Stimulated activated naive CD8-positive, alpha-beta T cell treated with anti-CD3 and anti-CD28 coated beads, Interleukin-15, amount 100 ng/mL, for 72 hours (primary cell): ENCODE measurements at places on chromosomes 4 and X.
A peak's percentile ranks its signal among the peaks of the same experiment; 100 is the strongest.

DNA sequence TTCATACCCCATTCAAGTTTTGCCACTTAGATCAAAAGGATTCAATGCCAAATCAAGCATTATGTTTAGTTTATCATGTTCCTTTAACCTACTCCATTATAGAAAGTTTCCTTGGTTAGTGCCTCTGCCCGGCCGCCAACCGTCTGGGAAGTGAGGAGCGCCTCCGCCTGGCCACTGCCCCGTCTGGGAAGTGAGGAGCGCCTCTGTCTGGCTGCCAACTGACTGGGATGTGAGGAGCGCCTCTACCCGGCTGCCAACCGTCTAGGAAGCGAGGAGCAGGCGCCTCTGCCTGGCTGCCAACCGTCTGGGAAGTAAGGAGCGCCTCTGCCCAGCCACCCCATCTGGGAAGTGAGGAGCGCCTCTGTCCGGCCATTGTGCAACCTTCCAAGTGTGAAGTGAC is 36.3 kb upstream of the PDGFRA start:
- DNase-seq: no peak

- DNase-seq: no peak
Measured at GRCh38 chr4:84494076-84494475, 5.0 kb downstream of the NKX6-1 start.

DNA sequence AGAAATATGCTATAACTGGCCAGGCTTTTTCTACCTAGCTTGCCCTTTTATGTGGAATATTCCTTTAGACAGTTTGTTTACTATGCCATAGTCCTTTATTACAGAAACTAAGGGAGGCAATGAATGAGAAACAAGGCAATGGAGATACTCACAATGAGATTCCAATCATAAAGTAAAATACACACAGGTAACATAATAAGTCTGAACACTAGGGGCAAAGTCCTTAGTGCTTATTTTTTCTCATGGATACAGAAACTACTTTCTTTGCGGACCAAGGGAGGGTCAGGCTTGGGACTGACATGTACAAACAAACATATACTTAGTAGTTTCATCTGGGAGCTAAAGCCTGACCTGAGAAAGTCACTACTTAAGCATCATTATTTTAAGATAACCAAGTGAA is 16.0 kb upstream of the UGT8 start:
- no peak for DNase-seq

GRCh38 chrX:50093625-50094024 is 107.2 kb downstream of the AKAP4 start:
- DNase-seq: no peak

GRCh38 chr4:154329268-154329868 is 162.2 kb downstream of the DCHS2 start:
- DNase-seq: no peak

DNA sequence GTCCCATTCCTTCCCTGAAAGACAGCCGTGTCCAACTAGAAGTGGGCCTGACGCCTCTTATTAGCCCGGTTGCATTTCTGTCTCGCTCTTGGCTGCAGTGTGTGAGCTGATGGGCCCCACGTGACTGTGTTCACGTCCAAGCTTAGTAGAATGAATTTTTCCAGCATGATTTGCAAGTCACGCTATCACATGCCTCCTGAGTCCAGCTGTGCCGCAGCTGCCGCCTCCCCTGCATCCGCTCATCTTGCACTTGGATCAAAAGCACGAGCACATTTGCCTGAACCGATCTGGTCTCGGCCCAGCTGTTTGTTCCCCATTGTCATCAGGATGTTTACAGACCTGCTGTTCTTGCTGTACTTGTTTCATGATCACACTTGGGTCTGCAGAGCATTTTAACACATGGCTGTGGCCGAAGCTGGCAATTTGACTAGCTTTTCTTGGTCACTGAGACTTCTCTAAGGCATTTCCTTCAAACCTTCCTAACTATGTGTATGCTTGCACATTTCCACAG is 126.5 kb downstream of the KIT start:
- DNase-seq: no peak

- DNase-seq: no peak
Measured at GRCh38 chr4:88179261-88179660, 20.8 kb upstream of the ABCG2 start.

DNA sequence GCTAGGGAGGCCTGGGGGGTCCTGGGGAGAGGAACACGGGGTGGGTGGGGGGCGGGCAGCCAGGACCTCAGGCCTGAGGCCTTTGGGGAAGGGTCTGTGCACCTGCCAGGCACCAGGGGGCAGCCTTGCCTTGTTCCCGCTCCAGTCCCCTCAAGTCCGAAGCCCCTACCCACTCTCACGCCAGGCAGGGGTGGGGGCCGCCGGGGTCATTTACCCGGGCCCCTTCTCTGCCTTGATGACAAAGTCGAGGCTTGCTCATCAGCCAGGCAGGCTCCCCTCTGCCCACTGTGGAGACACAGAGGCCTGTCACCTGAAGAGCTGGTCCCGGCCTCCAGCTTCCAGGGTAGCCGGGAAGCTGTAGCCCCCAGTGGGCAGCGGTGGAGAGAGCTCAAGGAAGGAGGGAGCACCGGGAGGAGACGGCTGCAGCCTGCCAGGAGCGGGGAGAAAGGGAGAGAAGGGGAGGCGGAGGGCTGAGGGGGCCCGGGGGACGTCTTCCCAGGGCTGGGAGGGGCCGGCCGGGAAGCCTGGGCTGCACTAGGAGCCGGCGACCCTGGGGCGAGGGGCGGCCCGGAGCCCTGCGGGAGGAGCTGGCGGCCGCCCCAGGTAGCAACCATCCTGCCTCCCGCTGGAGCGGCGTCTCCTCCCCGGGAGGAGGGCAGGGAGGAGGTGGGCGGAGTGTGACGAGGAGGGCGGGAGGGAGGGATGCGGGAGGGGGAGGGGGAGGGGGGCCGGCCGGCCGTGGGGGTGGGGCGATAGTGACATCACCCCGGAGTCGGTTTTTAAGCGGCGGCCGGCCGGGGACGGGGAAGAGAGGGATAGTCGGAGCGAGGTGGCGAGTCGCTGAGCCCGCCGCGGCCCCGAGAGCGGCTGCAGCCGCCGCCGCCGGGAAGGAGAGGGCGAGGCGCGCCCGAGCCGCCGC is at the start of gene SLC6A8:
SLC6A8 (plus strand) TSS at position 806 of the 919 bp plus-strand sequence. CDS start 649 bp downstream, outside the sequence.
- peak; percentile 22 for DNase-seq

- DNase-seq: no peak
Measured at GRCh38 chr4:73248416-73248815, 10.2 kb downstream of the ANKRD17 start.

GRCh38 chrX:50458483-50458882 is 12.1 kb downstream of the DGKK start:
- no peak for DNase-seq

GRCh38 chrX:88424541-88424940 is 322.5 kb upstream of the CPXCR1 start:
- DNase-seq: no peak

DNA sequence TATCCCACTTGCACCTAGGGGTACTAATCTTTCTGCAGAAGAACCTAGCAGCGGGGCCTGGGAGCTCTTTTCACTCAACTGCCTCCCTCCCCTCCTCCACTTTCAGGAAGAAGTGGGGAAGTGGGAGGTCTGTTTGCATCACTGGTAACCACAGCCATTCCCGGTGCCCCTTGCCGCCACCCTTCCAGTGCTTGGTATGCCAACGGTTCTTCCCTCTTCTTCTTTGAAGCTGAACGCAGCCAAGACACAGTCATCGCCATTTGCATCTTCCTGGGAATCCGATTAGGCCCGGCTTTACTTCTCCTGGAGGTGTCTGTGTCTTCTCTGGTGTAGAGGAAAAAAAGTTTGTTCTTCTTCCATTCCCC is 47.2 kb upstream of the RBPJ start:
- no peak for DNase-seq

- no peak for DNase-seq
Measured at GRCh38 chr4:1416051-1416947, 10.1 kb upstream of the NKX1-1 start.

GRCh38 chr4:40536032-40536431 is 93.6 kb downstream of the RBM47 start:
- DNase-seq: no peak

GRCh38 chrX:136192839-136193414 is 45.6 kb downstream of the FHL1 start:
- DNase-seq: no peak

DNA sequence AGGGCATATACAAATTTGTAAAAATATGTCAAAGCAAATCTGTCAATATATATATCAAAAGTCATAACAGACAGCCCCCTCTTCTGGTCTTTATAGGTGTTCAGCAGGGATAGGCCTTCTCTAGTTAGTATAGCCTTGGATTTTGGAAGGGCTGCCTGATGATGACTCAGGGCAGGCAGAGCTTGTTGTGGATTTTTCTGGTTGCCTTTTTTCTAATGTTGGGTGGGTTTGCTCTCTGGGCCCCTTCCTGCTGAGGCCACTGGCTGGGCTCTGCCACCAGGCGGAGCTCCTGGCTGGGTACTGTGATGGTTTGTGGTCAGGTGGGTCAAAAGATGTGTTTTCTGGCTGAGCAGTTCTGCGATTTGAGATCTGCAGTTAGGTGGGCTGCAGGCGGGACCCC is 294.2 kb downstream of the GRIA2 start:
- no peak for DNase-seq

DNA sequence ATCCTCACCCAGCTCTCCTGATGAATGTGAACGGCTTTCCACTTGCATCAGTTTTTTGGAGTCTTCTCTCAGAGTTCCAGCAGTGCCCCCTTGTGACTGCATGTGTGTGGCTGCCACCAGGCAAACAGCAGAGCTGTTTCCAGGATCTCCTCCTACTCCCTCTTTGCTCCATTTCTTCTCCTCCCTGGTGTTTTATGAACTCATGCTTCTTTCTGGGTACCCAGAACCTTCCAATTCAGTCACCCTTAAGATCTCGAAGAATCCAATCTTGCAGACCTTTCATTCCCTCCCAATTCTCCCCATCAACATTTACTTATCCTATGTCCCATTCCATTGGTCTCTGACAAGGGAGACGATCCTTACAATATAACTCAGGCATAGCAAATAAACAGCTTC is 6.8 kb upstream of the TCEANC start:
- DNase-seq: no peak

- no peak for DNase-seq
Measured at GRCh38 chr4:79913581-79913980, 159.4 kb downstream of the ANTXR2 start.

- DNase-seq: no peak
Measured at GRCh38 chr4:13539047-13539618, 5.2 kb downstream of the NKX3-2 start.

- no peak for DNase-seq
Measured at GRCh38 chr4:26083987-26084386, 170.0 kb downstream of the SMIM20 start.

- no peak for DNase-seq
Measured at GRCh38 chr4:113457886-113458285, 303.7 kb downstream of the CAMK2D start.

GRCh38 chr4:89322671-89323070 is 15.1 kb upstream of the GPRIN3 start:
- no peak for DNase-seq

GRCh38 chr4:142648378-142648777 is 197.7 kb downstream of the INPP4B start:
- DNase-seq: no peak

DNA sequence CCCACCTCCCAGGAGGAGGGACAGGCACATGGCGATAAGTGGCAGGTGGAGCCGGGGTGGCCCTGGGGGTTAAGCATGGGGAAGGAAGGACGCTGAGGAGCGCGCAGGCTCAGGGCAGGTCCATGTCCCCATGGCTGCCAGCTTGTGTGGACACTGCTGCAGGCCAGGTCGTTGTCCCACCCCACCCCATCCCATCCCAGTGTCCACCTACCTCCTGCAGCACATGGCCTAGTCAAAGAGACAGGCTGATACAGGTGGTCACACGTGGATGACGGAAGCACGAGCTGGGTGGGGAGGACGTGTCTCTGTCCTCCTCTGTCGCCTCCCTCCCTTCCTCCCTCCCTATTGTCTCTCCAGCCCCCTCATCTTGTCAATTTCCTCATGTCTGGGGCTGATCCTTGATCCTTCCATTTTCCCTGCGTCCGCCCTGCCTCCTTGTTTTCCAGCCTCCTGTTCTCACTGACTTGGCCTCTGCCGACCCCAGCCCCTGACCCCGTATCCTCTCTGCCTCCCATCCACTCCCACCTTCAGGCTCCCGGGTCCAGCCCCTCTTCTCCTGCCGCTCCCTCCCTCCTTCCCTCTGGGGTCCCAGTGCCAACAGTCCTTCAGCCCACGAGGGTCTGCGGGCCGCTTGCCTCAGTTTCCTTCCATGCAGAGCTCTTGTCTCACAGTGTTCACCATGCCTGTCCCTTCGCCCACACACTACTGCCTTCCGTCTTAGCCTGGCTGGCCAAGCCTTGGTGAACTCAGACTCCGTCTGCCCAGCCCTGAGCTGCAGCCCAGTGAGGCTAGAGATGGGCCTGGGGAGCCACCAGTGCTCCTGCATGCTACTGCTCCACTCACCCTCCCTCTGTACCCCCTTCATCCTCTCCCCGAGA is 15.5 kb upstream of the ADD1 start:
- DNase-seq: no peak

- no peak for DNase-seq
Measured at GRCh38 chrX:45740291-45740690, 539.6 kb upstream of the DIPK2B start.

DNA sequence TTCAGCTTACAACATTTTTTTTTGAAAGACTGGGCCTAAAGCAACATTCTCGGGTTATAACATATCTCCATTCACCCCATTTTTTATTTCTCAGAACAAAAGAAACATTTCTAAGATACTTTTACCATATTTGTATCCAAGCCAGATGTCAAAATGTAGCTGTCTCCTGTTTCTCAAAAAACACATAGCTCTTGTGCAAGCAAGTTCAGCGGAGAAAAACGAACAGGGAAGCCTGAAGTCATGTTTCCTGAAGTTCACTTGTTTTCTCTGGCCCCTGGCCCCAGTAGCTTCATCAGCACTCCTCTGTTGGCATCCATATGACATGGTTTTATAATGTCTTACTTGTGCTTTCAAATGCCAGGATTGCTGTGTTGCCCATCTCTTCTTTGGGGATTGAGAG is 218.2 kb downstream of the BANK1 start:
- DNase-seq: no peak

DNA sequence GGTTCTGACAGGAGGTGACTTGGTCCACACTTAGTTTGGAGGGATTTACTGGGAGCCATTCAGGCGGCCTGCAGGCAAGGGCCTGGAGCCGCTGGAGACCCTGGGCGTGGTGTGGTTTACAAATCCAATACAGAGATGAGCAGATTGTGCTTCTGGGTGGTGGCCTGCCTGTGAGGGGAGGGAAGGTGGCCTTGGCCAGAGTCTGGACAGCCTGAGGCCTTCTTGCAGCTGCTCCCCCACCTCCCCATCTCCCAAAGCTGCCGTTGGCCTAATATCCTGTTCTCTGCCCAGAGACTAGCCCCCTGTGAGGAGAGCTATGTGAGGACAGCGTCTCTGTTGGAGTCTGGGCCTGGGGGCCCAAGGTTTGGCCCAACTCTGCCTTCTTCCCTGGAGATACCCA is 163.9 kb upstream of the MAMLD1 start:
- no peak for DNase-seq

DNA sequence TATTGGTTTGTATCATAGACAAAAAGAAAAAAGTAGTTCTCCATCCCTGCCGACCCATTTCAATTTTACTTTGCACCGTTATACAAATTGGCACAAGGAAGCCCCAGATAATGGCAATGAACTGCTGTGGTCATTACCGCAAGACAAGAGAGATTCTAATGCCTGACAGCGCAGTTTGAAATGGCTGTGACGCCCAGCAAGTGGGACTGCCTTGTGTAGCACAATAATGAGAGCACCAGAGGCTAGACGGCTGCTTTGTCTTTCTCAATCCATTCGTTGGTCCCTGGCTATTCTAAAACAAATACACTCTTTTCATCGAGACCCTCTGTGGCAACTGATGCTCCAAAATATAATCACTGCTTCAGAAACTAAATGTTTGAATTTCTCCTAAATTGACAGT is 192.4 kb upstream of the NEIL3 start:
- DNase-seq: no peak

GRCh38 chr4:177267911-177268310 is 41.8 kb upstream of the NEIL3 start:
- no peak for DNase-seq
